ENCODE measurements at places on chromosomes 1 and 21.

DNA sequence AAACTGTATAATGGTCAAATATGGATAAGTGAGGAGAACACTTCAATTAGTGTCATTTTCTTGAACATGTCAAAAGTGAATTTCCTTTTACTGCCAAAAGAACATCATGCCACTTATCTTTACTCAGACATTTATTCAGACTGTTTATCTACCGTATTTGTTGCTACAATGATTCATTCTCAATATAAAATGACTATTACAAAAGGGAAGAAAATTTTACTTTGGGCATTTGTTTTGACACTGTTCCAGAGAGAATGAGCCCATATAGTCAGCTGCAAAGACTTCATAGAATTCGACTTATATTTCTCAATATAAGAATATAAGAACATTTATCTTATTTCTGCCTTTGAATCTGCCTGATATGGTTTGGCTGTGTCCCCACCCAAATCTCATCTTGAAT, 1699.1 kb downstream of the BRINP3 start:
- no peak for DNase-seq

- DNase-seq, result no peak
Measured at GRCh38 chr1:232170909-232171308, 459.0 kb downstream of the SIPA1L2 start.

- DNase-seq, result no peak
Measured at GRCh38 chr1:117359561-117360289, 7.5 kb upstream of the MAN1A2 start.

DNA sequence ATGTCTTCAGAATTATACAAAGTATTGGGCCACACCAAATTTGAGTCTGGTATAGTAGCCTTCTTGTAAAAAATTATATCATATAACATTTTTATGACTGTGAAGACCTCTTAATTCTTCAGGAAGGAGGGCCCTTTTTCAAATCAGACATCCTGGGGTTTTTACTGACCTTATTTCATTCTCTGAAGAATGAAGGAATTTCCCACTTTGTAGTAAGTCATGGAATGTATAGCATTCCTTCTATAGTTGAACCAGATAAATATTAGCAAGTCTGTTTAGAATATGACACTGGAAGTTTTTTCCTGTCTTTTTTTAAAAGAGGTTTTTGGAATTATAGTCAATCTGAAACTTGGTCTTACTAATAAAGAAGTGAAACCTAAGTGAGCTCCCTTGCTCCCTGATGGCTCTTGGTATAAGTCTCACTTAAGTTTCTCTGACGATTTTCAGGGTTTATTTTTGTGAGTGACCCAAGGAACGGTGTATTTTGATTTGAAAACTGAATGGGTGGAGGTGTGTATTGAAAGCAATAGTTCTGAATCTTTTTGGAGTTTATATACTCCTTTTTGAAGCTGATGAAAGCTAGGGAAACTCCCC, 23.7 kb downstream of the SNX27 start:
- no peak for DNase-seq

Data from ELR (cell line).